ENCODE measurements at places on chromosomes 7 and 10.

DNA sequence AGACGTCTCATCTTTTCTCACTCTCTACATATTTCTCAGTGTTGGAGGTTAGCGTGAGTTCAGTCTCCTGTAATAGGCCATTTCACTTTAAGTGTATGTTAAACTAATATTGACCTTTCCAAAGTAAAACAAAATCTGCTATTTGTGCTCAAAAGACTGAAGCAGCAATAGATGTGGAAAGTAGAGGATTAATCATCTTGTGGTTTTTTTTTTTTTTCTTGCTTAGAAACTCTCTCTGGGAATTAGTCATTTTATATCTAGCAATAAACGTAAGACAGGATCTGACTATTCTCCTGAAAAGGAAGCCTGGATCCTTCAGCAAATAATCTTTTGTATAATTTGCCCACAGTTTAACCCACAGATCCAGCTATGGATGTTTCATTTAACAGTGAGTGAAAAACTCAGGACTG, 81.7 kb downstream of the NRP1 start:
- peak; percentile 47 for DNase-seq

GRCh38 chr7:138892812-138893211, 88.4 kb downstream of the KIAA1549 start:
- no peak for DNase-seq

GRCh38 chr10:76334255-76334654, 902.8 kb downstream of the LRMDA start:
- no peak for DNase-seq

DNA sequence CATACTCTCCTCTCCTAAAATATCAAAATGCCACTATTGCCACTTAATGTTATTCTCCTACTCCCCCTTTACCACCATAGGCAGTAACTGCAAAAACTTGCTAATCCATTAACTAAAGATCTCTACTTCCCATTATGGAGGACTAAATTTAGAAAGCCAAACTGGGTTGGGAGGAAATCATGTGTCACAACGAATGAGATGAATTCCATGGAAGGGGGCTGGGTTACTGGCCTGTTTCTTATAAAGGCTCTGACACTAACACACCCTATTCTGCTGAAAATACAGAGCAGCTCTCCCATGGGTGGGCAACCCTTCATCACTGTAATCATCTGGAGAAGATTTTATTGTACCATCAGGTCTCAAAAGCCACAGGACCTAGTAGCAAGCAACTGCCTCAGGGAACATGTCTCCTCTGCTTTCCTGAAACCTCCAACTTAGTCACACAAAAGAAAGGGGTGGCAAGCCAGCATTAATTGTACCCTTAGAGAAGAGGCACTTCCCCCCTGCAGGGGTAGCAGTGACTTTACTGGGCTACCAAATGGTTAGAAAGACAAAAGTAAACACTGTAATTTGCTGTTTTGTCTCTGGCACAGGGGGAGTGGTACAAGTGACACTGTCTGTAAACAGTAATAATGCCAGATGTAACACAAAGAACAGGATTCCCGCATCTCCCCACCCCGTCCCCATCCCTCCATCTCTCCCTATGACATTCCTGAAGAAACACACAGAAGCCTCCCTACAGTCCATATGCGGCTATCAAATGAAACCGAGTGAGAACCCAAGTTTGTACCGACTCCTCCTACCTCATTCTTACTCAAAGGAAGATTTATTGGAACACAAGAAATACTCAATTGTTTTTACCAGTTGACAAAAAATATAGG, 81.6 kb downstream of the ARMH3 start:
- DNase-seq = peak; percentile 19

DNA sequence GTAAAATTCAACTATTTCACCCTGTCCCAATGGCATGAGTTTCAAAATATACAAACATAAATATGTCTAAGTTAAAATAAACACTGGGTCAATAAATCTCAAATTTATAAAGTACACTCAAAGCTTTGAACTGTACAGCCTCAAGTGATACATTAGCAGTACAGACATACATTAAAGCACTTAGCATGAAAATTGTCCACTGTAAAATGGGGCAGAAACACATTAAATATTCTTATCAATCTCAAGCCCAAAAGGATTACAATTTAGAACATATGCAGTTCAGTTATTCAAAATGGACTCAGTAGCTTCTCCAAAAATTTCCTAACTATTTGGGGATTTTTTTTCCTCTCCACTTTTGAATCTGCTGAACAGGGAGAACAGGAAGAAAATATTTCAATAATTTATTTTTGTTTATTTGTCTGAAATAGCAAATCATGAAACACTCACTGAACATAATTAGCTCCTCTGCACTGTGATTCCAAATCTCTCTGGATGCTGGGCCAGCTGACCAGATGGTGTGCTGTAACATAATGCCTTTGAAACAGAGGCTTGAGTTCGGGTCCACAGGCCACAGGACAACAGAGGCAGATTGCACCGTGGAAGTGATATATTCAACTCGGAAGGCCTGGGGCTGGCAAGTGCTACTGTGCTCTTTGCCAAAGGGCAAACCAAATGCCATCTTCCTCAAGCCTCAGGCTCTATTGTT, 248.9 kb upstream of the LRRN3 start:
- DNase-seq = no peak

GRCh38 chr10:43045631-43046287, 31.1 kb upstream of the RET start:
- DNase-seq = no peak

GRCh38 chr10:6225263-6225814, 22.6 kb downstream of the PFKFB3 start:
- DNase-seq = no peak

Measured in brain microvascular endothelial cell (primary cell).